Stimulated activated CD8-positive, alpha-beta memory T cell treated with anti-CD3 and anti-CD28 coated beads, Interleukin-4, amount 100 ng/mL, for 4 hours (primary cell): ENCODE measurements at places on chromosomes 2 and 18.

GRCh38 chr2:229297247-229297646 is 26.2 kb upstream of the PID1 start:
- no peak for DNase-seq

GRCh38 chr2:43344868-43345373 is 118.5 kb upstream of the ZFP36L2 start:
- DNase-seq = no peak

- no peak for DNase-seq
These were observed 98.1 kb downstream of the FAM210A start for GRCh38 chr18:13628211-13628610.

DNA sequence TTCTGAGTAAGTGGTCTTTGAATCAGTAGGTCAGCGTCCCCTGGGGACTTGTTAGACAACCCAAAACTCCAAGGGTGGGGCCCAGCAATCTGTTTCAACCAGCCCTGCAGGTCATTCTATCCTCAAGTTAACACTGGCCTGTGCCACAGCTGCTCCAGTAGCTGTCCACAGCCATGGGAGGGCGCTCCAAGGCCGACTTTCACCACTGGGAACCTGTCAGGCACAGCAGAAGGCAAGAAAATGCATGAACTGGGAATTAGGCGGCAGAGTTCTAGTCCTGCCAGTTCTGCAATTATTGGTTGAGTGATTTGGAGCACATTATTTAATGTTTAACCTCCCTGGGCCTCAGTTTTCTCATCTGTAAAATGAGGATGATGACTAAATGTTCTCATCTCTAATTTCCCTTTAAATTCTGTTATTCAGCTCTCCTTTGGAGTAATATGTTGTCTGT is 17.4 kb upstream of the MRPL33 start:
- DNase-seq = peak; percentile 52

GRCh38 chr2:132881546-132881945 is 211.5 kb upstream of the LYPD1 start:
- no peak for DNase-seq

GRCh38 chr2:230441227-230441897 is 25.4 kb downstream of the SP100 start:
- peak; percentile 30 for DNase-seq
